ENCODE measurements at places on chromosomes 5 and 9.
A peak's percentile ranks its signal among the peaks of the same experiment; 100 is the strongest.

DNA sequence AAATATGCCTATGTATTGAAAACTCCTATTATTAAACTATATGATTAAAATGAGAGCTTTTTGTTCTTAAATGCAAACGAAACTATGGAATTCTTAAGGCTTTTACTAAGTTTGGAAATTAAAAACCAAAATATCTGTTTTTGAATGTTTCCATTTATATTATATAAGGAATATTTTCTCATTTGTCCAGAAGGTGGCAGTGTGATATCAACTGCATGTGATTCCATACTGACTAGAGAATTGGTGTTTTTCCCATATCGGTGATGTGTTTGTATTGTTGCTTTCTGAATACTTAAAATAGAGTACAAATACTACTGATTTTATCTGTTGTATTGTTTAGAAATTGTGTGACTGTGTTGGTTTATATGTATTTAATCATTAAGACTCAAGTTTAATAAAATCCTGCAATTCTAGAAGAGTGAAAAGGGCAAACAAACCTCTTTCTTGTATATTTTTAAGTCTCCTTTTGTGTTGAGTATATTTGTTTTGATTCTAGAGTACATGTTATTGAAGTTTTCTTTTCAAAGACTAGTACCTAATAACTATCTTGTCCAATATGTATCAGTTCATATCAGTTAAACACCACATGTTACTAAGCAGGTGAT, 320.8 kb downstream of the CCDC171 start:
- DNase-seq, result peak; percentile 79

GRCh38 chr5:141494761-141495452, 6.0 kb downstream of the PCDHGC5 start:
- DNase-seq, result no peak

- no peak for DNase-seq
These were observed 64.6 kb upstream of the TAF11L2 start for GRCh38 chr5:17433406-17433805.

GRCh38 chr5:141680751-141681201, 1.3 kb downstream of the ARAP3 start:
- DNase-seq, result peak; percentile 75

- DNase-seq, result no peak
These were observed 565.0 kb downstream of the CETN3 start for GRCh38 chr5:89844548-89844947.

GRCh38 chr9:135997090-135998015, 36.2 kb upstream of the UBAC1 start:
- DNase-seq, result no peak

DNA sequence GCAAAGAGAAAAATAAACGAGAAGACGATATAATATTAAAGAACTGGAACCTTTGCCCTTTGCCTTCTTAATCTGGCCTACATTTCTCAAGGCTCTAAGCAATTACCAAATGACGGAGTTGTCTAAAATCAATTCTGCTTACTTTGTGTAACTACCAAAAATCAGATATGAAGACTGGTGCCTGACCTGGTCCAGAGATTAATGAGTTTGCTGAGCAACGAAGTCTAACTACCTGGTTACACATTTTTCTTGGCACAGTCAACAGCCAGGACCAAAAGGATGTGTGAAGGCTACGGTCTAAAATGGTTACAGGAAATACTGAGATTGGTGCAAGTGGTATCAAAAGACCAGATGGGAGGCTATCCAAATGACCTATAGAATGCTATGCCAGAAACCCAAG, 17.8 kb upstream of the IFNE start:
- no peak for DNase-seq

DNA sequence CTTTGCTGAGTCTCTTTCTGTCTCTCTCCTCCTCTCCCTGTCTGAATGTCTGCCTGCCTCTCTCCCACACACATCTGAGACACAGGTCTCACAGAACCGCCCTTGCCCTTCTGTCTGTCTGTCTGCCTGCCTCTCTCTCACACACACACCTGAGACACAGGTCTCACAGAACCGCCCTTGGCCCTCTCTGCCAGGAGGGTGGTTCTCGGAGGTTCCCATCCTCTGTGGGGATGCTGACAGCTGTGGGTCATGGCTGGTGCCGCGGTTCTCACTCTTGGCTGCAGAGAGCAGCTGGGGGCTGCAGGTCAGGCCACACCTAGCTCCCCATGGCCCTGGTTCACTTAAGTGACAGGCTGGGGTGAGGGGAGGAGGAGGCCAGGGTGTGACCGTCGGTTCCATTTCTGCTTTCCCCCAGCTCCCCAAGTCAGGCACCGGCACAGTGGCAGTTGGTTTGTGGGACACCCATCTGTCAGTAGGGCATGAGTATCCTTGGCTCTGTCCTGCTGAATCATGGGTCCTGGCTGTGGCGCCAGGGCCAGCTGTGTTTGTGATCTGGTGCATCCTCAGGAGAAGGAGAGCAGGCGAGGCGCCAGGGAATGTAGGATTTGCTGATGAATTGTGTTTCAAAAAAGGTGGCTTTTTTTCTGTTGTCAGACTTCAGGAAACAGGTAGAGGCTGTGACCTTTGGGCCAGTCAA, 42.3 kb upstream of the CLPTM1L start:
- DNase-seq, result no peak

DNA sequence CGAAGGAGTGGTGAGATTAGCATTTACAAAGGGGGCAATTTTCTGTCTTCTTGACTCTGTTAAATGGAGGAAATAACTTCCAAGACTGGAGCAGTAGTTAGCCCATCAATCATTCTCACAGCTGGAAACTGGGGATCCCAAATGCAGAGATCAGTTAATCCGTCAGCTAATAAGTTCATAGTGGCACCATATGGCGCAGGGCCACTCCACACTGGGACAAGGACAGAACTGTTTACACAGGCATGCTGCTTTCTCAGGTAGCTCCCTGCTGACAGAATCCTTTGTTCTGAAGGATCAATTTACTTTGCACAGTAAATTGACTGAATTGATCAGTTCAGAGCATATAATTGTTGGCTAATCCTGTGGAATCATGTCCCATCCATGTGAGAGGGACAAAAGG, 395.7 kb downstream of the TMEM161B start:
- DNase-seq, result no peak

DNA sequence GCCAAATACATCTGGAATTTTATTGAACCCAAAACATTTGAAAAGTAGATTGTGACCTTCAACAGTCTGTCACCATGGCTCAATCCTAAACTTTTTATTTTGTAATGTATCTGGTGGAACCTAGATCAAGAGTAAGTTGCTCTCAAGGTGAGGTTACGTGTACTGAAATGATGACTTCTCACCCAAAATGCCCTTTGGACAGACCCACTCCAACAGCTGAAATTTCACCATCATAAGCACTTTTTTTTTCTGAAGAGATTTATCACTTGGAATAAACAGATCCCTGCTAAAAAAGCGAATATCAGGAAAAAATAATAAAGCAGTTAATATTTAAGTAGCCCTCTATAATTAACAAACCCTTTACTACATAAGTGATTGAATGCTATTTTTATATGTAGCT, 155.0 kb upstream of the FBXL7 start:
- no peak for DNase-seq

- peak; percentile 63 for DNase-seq
These were observed 13.1 kb downstream of the MSANTD3 start for GRCh38 chr9:100440071-100440470.

GRCh38 chr9:124869466-124869985, 7.6 kb downstream of the ARPC5L start:
- peak; percentile 66 for DNase-seq

DNA sequence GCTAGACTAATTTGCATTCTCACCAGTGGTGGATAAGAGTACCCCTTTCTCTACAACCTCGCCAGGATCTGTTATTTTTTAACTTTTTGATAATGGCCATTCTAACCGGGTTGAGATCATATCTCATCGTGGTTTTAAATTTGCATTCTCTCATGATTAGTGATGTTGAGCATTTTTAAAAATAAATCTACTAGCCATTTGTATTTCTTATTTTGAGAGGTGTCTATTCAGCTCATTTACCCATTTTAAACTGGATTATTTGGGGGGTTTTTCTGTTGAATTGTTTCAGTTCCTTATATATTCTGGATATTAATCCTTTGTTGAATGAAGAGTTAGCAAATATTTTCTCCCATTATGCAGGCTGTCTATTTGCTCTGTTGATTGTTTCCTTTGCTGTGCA, 139.6 kb downstream of the ARSB start:
- DNase-seq, result no peak

GRCh38 chr5:36377192-36377591, 75.5 kb upstream of the RANBP3L start:
- no peak for DNase-seq

GRCh38 chr9:71885467-71885866, 25.5 kb downstream of the ABHD17B start:
- DNase-seq, result no peak

DNA sequence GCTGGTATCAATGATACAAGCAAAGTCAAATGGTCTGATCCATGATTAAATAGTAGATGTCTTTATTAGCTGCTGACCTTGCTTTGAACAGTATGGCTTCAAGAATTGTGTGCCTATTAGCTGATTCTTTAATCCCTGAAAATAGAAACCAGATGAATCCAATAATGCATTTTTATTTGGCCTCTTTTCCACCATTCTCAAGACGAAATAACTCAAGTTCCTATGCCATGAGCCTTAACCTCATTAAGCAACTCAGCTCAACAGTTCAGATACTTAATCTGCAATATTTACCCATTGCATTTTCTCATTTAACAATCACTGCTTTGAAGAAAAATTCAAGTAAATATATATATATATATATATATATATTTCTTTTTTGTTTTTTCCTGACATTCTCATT, 588.6 kb upstream of the MEF2C start:
- no peak for DNase-seq

- no peak for DNase-seq
These were observed 1431.0 kb upstream of the WWC1 start for GRCh38 chr5:166860426-166860825.

DNA sequence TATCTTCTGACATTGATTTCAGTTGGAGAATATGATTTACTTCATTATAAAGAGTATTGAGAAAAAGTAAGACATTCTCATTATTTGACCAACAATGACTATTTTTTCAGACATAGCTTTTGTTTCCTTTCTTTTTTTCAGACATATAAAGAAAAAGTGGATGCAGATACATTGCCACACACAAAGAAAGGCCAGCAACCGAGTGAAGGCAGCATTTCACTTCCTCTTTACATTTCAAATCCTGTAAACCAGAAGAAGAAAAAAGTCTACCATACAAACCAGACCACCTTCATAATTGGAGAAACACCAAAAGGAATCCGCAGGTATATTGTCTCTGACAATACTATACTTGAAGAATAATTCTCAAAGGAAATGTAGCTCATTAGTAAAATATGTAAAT, 128.9 kb downstream of the ERCC6L2 start:
- DNase-seq, result no peak

- DNase-seq, result no peak
These were observed 3.1 kb downstream of the URM1 start for GRCh38 chr9:128374221-128374675.

DNA sequence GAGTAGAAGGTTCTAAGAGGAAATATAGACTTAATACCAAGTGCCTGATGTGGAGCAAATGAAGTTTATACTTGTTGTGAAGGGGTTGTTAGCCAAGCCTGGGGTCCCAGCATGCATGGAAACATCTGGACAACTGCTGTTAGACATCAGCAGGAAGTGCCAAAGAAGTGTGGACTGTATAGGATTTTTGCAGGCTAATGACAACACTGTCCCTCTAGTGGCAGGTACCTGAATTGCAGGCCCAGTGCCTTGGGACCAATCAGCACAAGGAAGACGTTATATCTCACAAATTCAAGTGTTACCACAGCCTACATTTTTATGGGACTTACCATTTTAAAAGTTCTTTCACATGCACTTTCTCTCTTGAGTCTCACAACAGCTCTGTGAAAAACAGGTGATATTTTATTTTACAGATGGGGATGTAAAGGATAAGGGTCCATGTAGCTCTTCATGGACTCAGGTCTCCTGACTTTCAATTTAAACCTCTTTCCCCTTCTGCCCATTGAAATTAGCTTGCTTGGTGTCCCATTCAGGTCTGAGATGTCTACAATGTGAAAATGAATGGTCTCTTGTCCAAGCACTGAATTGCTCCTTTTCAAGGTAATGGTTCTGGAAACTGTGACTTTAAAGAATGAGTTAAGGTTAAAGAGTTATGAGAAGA, 89.0 kb upstream of the MAP1B start:
- peak; percentile 62 for DNase-seq

- DNase-seq, result no peak
These were observed 2.8 kb downstream of the OTULIN start for GRCh38 chr5:14667290-14667689.

DNA sequence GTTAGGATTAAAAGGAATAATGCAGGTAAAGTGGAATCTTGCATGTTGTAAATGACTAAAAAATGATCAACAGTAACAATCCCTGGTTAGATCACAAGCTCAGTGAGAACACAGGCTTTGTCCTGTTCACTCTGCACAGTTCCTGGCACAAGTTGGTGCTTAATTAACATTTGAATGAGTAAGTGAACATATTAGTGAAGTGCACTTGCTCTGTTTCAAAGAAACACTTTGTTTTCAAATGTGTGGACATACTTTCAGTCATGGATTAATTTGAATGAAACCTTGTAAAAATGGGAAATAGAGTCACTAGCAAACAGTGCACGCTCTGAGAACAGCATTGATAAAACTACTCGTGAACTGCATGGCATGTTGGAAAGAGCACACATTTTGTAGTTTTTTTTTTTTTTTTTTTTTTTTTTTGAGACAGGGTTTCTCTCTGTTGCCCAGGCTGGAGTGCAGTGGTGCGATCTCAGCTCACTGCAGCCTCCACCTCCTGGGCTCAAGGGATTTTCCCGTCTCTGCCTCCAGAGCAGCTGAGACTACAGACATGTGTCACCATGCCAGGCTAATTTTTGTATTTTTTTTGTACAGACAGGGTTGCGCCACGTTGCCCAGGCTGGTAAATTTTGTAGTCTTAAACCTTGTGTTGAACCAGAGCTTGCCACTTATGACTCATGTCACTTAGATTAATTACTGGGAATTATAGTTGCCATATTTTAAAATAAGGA, 159.9 kb downstream of the LURAP1L start:
- DNase-seq, result no peak

DNA sequence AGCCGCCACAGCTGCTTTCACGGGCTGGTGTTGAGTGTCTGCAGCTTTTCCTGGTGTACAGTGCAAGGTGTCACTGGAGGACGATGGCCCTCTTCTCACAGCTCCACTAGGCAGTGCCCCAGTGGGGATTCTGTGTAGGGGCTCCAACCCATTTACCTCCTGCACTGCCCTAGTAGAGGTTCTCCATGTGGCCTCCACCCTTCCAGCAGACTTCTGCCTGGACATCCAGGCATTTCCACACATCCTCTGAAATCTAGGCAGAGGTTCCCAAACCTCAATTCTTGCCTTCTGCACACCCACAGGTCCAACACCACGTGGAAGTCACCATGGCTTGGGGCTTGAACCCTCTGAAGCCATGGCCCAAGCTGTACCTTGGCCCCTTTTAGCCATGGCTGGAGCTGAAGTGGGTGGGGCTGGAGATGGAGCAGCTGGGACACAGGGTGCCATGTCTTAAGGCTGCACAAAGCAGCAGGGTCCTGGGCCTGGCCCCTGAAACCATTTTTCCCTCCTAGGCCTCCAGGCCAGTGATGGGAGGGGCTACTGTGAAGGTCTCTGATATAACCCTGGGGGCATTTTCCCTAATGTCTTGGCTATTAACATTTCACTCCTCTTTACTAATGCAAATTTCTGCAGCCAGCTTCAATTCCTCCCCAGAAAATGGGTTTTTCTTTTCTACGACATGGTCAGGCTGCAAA, 82.0 kb downstream of the MLLT3 start:
- DNase-seq, result no peak

- DNase-seq, result no peak
These were observed 34.5 kb downstream of the MACIR start for GRCh38 chr5:103293099-103293498.

GRCh38 chr9:76433836-76434235, 25.1 kb upstream of the GCNT1 start:
- DNase-seq, result peak; percentile 71
